Stimulated activated CD8-positive, alpha-beta memory T cell treated with anti-CD3 and anti-CD28 coated beads, Interleukin-4, amount 100 ng/mL, for 1 hour (primary cell): ENCODE measurements at places on chromosomes 5 and 9.

DNA sequence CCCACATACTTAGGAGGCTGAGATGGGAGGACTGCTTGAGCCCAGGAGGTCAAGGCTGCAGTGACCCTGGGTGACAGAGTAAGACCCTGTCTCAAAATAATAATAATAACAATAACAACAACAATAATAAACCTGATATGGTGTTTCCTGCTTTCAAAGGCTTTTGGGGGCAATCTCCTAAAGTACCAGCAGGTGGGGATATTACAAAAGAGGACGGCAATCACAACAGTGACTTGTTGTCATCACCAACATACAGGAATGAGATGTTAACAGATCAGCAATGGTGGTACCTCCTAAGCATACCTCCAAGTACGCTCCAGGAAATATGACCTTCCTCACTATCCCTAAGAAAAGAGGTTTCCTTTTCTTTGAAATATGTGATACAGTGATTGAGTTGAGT is 91.1 kb upstream of the RNF180 start:
- no peak for DNase-seq

- no peak for DNase-seq
These were observed 472.9 kb downstream of the PRELID2 start for GRCh38 chr5:145362266-145362665.

DNA sequence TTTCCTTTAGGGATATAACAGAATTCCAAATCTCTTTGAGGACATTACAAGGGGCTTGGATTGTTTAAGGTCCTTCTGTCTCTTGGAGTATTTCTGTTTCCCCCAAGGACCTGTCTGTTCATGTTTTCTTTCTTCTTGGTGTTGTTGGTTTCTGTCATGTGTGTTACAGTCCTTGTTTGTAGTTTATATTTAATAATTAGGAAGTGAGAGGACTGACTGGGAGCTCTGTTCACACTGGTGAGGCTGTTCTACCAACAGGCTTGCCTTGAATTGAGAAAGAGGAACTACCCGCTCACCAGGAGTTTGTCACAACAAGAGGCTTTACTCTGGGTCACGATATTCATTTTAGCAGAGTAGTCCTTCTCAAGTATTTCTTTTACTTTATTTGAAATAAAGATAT is 119.2 kb upstream of the SV2C start:
- DNase-seq: no peak

- no peak for DNase-seq
These were observed 197.0 kb downstream of the ARHGEF28 start for GRCh38 chr5:73822989-73823339.

GRCh38 chr5:103800741-103801495 is 238.3 kb upstream of the NUDT12 start:
- DNase-seq: no peak

DNA sequence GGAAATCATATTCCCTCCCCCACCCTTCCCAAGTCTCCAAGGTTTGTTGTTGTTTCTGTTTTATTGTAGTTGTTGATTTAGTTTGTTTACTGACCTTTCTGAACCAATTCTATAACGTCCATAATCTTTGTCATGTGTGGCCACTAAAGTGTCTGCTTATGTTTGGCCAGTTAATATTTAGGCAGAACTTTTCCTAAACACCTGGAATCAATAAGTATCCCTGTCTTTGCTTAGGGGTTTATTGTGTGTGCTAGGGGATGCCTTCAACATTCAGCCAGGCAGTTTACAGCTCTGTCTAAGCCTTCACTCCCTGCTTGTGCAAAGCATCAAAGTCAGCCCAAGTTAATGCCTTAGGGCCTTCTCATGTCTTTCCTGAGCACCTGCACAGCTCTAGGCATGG is 16.9 kb upstream of the LECT2 start:
- DNase-seq: no peak

- no peak for DNase-seq
These were observed 76.9 kb upstream of the ADAMTSL1 start for GRCh38 chr9:18397076-18397475.

GRCh38 chr9:113584428-113585084 is 121.0 kb downstream of the RGS3 start:
- DNase-seq: no peak

DNA sequence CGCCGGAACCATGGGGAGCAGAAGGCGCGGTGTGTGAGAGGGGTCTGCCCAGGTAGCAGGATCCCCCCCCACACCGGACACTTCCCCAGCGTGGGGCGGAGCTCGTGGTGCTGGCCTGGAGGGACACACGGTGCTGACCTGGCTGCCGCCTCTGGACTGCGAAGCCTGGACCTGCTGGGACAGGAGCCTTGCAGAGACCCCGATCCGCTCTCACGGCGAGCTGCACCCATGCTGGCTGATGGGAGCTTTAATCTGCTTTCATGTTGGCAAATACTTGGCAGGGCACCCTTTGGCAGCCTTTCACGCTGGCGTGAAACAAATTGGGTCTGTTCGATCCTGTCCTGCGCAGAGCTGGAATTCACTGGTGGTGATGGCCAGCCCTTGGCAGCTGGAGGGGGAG is 7.4 kb downstream of the NKD2 start:
- DNase-seq: no peak

DNA sequence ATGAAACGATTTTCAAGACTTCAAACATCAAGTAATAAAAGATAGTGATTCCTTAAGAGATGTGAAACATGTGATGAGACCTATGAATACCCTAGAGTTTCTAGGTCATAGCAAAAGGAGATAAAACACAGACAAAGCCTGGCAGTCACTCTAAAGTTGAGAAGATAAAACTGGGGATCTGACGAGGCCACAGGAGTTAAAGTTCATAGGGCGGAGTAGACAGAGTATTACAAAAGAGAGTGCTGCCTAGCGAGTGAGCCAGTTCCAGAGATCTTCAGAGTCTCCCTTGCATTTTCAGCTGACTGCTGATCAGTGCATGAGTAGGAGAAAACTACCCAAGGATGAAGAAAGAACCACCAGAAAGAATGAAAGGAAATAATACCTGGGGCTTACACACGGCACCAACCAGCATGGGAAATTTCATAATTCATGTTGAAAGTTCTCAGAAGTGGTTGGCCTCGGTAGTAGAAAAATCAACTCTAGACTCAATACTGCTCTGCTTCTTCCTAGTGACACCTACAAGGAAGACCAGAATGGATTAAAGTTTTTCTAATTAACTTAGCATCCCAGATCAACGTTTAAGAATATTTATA is 30.4 kb downstream of the FBXO4 start:
- no peak for DNase-seq

DNA sequence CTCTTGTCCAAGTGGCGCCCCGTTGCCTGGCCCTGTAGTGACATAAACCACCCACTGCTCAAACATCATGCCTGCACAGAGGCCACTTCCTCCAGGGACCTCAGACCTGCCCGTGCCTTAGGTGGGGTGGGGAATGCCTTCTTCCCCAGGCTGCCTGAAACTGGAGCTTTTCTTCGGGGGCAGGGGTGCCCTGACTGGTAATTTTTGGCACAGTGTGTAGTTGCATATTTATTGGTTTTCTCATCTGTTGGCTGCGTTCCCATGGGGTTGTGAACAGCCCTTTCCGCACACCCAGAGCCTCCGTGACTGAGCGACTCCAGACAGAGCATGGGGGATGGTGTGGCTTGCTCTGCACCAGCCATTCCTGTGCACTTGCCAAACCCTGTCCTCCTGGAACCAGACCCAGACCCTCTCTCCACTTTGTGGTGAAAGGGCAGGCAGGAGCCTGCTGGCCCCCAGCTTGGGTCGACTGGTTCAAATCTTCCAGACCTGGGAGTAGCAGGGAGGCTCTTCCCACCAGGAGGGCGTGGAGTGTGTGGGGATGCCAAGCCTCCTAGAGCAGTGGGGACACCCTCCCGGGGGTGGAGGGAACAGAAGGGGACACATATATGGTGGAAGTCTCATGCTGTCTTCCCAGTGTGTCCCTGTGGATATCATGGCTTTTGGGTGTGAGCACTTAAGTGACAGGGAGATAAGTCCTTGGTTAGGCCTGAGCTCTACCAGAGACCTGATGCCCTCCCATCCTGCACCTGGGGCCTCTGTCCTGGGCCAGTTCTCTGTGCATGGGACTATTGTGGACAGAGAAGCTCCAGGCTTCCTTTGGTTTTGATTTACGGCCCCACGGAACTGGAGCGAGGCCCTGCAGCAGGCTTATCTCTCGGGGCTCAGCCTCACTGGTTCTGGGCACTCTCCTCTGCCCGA is 39.6 kb downstream of the WNK2 start:
- no peak for DNase-seq

GRCh38 chr9:4750023-4750673 is 9.1 kb upstream of the AK3 start:
- no peak for DNase-seq

GRCh38 chr9:123483191-123483803 is 127.3 kb downstream of the CRB2 start:
- no peak for DNase-seq

DNA sequence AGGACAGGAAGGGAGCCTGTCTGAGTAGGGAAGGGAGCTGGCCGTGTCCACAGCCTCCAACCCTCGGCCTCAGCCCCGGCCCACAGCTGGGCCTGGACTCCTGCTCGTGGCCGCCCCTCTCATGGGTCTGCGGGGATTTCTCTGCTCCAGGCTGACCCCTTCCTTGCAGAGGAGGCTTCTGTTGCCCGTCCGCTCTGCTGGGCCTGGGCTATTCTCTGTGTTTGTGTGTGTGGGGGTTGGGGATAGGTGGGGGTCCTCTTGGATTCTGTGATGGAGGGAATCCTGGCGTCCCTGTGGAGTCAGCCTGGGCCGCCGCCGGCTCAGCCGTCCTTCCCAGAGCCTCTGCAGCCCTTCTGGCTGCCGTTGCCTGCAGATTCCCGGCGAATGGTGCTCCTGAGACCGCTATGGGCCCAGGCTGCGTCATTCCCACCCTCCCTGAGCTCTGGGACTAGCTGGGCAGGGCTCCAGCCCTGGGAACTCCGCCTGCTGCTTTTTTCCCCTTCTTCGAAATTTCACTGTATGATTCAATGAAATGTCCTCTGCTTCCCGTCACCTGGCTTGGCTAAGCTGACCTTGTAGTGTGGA is 64.2 kb downstream of the FGF18 start:
- no peak for DNase-seq

DNA sequence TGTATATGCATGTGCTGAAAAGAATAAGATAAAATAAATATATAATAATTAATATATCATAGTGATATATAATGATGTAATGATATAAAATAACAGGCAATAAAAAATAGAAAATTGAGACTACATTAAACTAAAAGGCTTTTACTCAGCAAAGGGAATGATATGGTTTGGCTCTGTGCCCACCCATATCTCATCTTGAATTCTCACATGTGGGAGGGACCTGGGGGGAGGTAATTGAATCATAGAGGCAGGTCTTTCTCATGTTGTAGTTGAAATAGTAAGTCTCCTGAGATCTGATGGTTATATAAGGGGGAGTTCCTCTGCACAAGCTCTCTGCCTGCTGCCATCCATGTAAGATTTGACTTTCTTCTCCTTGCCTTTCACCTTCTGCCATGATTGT is 1550.9 kb upstream of the CDH6 start:
- DNase-seq: no peak

DNA sequence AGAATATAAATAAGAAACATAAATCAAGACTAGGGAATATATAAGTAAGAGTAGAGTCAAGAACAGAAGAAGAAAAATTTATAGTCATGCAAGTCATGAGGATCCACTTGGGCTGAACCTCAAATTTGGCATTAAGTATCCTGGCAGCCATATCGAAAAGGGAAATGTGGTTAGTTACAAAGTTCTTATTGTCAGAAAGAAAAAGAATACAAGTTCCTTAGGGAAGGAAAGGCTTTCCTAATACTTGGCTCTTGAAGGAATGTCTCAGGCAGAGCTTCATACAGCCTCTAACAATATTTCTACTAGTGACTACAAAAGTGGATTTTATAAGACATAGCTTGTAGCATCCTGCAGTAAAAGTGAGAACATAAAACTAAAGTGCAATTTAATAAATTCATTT is 45.4 kb downstream of the TMEM252 start:
- DNase-seq: no peak

- no peak for DNase-seq
These were observed 628 bp downstream of the ATOSB start for GRCh38 chr9:35114840-35115628.

DNA sequence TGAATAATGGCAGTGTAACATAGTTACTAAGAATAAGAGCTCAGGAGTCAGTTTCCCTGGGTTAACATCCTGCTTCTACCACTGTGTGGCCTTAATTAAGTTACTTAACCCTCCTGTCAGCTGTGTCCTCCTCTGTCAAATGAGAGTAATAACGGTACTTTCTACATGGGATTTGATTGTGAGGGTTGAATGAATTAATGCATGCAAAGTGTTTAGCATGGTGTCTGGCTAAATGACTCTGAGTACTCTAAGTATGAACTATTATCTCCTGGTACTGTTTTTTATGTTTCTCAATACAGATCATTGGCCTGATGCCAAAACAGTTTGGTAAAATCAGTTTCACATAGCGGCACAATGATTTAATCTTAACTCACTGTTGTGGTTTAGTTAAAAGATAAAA is 19.6 kb downstream of the ZNF131 start:
- DNase-seq: no peak

- DNase-seq: no peak
These were observed 1.1 kb downstream of the PRR7 start for GRCh38 chr5:177447611-177448243.

GRCh38 chr9:134328841-134329575 is 2.8 kb downstream of the RXRA start:
- DNase-seq: no peak

- no peak for DNase-seq
These were observed 58.1 kb downstream of the ANKRD55 start for GRCh38 chr5:56175021-56175420.

- DNase-seq: no peak
These were observed 171.8 kb upstream of the TNC start for GRCh38 chr9:115289757-115290208.

DNA sequence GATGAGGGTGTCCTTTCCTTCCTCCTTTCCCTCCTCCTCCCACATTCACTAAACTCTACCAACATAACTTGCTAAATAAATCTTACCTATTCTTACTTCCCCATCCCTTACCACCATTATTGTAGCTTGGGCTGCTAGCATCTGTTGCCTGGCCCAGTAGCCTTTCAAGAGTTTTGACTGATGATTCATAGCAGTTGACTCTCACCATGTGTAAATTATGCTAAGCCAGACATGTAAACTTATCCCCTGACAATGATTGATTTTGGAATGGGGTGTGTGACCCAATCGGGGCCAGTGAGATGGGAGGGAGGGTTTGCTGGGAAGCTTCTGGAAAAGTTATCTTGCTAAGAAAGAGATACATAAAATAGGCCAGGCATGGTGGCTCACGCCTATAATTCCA is 161.8 kb upstream of the SPRY4 start:
- no peak for DNase-seq

GRCh38 chr5:143694357-143694756 is 117.6 kb upstream of the HMHB1 start:
- no peak for DNase-seq

DNA sequence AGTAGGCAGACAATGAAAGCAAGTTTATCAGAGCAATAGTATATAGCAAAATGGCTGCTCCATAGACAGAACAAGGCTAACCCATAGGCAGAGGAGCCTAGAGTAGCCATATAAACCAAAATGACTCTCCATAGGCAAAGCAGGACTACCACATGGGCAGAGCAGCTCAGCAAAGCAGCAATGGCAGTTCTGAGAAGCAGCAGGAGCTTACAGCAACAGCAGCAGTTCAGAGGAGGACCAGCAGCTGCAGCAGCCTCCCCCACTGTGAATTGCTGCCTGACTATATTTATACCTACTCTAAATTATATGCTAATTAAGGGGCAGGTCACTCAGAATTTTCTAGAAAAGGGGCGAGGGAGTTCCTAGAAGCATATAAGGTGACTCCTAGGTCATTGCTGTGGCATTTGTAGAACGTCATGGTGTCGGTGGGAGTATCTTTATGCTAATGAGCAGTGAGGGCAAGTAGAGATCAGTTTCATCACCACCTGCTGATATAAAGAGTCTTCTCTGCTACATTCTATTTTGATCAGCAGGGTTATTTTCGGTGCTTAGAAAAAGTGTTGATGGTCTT is 1115.5 kb downstream of the DTWD2 start:
- DNase-seq: no peak
